Activated T-cell treated with anti-CD3 and anti-CD28 coated beads, Interleukin-2, amount 50 U/mL, for 4 hours (primary cell): ENCODE measurements at places on chromosomes 11 and 22.

DNA sequence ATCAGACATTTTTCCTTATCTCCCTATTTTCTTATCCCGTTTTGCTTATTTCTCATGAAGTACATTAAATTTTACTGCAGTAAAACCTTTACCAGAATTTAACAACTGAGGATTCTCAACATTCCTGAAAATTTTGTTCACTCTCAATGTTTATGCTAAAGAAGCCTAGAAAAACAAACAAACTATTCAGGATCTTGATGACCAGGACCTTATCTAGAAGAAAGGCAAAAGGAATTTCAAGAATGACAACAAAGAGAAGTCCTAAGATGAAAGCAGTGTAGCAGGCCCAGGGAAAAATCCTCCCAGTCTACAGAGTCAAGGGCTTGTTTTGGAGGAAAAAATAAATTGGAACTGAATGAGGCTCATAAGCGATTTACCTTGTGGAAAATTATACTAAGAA lies 283.3 kb upstream of the ARHGAP42 start:
- no peak for DNase-seq

GRCh38 chr11:95248666-95249467 lies 17.9 kb upstream of the SESN3 start:
- no peak for DNase-seq

- DNase-seq = no peak
These were observed 44.3 kb downstream of the ZNRF3 start for GRCh38 chr22:28927630-28928029.

GRCh38 chr11:68963779-68964178 lies 17.0 kb downstream of the MRGPRD start:
- DNase-seq = no peak

DNA sequence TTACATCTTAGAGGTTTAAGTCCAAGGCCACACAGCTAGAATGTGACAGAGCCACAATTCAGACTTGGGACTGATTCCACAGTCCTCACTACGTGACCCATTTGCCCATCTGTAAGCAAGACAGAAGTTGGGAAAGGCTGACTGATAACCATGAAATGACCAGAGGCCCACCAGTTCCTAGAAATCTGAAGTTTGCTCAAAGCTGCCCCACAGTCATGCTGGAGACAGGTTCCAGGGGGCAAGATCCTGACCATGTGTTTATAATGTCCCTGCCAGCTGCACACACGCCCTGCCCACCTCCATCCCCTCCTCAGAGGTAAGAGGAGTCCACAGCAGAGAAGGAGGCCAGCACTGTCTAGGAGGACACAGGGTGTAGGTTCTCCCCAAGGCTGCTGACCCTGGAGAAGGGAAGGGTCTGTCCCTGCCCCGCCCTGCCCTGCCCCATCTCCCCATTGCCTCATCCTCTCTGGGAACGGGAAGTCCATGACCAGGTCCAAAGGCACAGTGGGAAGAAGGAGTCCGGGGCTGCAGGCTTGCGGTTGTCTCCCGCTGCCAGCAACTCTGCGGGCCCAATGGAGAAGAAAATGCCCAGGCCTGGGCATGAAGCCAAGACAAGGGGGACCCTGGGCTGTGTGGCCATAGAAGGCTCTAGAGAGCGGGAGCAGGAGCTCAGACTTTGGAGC lies 11.9 kb upstream of the OAF start:
- no peak for DNase-seq

GRCh38 chr11:71242391-71242790 lies 10.0 kb downstream of the SHANK2 start:
- no peak for DNase-seq

- DNase-seq = no peak
These were observed 95.3 kb upstream of the RCN1 start for GRCh38 chr11:31995525-31996094.

- DNase-seq = no peak
These were observed 101.3 kb downstream of the RRM1 start for GRCh38 chr11:4195909-4196308.

DNA sequence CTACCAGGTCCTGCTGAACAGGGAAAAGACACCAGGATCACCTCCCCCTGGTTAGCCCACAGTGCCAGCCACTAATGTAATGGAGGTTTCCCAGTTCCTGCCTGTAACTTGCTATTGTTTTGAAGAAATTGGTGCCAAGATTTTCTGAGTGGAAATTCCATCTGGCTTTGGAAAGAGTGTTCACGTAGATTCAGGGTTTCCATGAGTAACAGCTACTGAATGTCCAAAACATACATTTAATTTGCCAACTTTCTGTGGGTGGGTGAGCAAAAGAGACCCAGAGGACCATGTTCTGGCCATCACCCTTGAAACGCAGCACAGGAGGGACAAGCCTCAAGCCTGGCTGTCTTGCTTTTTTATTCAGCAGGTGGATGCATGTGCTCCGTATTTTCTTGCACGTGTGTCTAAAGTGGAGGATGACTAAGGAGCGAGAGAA lies 8.8 kb upstream of the DKK3 start:
- DNase-seq = no peak

GRCh38 chr22:24400726-24401596 lies 26.4 kb upstream of the ADORA2A start:
- no peak for DNase-seq

GRCh38 chr22:23384431-23384830 lies 195.7 kb downstream of the IGLL1 start:
- DNase-seq = no peak

GRCh38 chr11:109735128-109735527 lies 313.1 kb downstream of the C11orf87 start:
- no peak for DNase-seq

- DNase-seq = no peak
These were observed 2.3 kb upstream of the MCAM start for GRCh38 chr11:119319136-119319699.

GRCh38 chr11:75633409-75634066 lies 35.3 kb downstream of the MAP6 start:
- no peak for DNase-seq

DNA sequence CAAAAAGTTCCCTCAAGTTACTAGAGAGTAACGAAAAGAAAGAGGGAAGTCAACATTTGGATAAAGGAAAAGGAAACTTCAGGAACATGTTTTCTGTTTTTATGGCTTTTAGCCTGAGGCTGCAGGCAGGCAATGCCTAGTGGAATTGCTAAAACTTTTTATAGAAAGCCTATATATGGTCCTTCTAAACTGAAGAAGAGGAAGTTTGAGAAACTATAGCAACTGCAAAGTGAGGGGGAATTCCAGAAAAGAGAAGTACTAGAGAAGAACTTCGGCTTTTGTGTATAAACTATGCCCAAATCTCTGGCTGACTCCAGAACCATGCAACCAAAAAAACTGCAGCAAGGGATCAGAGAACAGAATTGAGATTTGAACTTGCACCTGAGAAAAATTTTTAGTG lies 74.3 kb upstream of the ARHGAP42 start:
- no peak for DNase-seq

GRCh38 chr11:45058647-45058950 lies 87.8 kb upstream of the PRDM11 start:
- DNase-seq = no peak

GRCh38 chr11:112364962-112365481 lies 104.4 kb upstream of the PLET1 start:
- no peak for DNase-seq

- no peak for DNase-seq
These were observed 15.8 kb upstream of the RTN4RL2 start for GRCh38 chr11:57444362-57445121.

GRCh38 chr11:61602775-61603569 lies 22.1 kb upstream of the SYT7 start:
- no peak for DNase-seq

- DNase-seq = no peak
These were observed 4.5 kb downstream of the MYEOV start for GRCh38 chr11:69298267-69299022.
